Calu3 (cell line): ENCODE measurements at places on chromosomes 6 and 20. TPM values are rescaled to one million over a fixed set of nuclear protein-coding genes. Genes with fewer than 3 reads are reported as not detected.

GNAS-AS1 gene
- total RNA-seq, result 0.59 TPM in 1 of 2 replicates, not detected in the other

MYLK2 gene
- total RNA-seq, result 1.3 and 1.5 TPM in 2 replicates

MUC22 gene
- total RNA-seq, result not detected in 2 replicates

RAMACL gene
- total RNA-seq, result 1.3 and 2.2 TPM in 2 replicates

- DNase-seq, result peak; percentile 71
- H3K4me3 ChIP-seq, result peak overlapping the region; percentile 87
- H3K27me3 ChIP-seq, result no peaks in the 10 kb centered on the region
- H3K36me3 ChIP-seq, result peaks cover 27% of the 10 kb centered on the region
- H3K4me1 ChIP-seq, result peaks cover 28% of the 10 kb centered on the region
- peak overlapping the region; percentile 95 for H3K27ac ChIP-seq
These were observed 29.3 kb upstream of the TRIM27 start for GRCh38 chr6:28953039-28953584.

- DNase-seq, result no peak
- no peaks in the 10 kb centered on the region for H3K27me3 ChIP-seq
- H3K4me3 ChIP-seq, result no peak overlapping the region
These were observed 20.1 kb downstream of the NSFL1C start for GRCh38 chr20:1446536-1446935.

- no peaks in the 10 kb centered on the region for H3K36me3 ChIP-seq
- H3K27me3 ChIP-seq, result no peaks in the 10 kb centered on the region
- H3K4me1 ChIP-seq, result no peaks in the 10 kb centered on the region
- DNase-seq, result peak; percentile 12
- H3K27ac ChIP-seq, result no peak overlapping the region
- no peak overlapping the region for H3K4me3 ChIP-seq
These were observed 147.5 kb downstream of the FLRT3 start for GRCh38 chr20:14189794-14190402.

- no peak for DNase-seq
- H3K27ac ChIP-seq, result no peak overlapping the region
- H3K27me3 ChIP-seq, result no peaks in the 10 kb centered on the region
- H3K36me3 ChIP-seq, result no peaks in the 10 kb centered on the region
- H3K4me3 ChIP-seq, result no peak overlapping the region
These were observed 547.2 kb downstream of the CD83 start for GRCh38 chr6:14664621-14665315.

DNA sequence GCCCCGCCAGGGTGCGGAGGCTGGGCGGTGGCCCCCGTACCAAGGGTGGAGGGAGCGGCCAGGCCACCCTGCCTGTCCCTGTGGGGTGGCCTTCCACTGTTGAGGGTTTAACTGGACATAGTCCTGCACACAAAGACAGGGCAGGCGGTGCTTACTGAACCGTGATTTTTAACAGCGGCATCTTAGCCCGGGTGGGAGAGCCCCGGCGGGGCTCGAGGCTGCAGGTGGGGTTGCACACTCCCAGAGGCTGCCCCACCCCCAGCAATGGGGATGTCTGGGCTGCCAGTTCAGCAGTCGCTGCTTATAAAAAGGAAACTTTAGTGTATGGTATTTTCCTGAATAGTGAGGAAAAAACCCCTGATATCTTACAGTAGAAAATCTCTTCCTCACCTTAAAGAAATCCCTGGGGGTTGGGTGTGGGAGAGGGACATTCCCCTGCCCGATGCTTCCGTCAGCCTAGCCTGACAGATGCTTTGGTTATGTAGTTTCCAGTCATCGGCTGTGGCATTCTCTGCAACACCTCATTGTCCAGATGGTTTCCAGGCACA, 79.4 kb downstream of the IRF4 start:
- peaks cover 10% of the 10 kb centered on the region for H3K36me3 ChIP-seq
- no peaks in the 10 kb centered on the region for H3K4me1 ChIP-seq
- no peak overlapping the region for H3K27ac ChIP-seq
- H3K4me3 ChIP-seq, result no peak overlapping the region

DNA sequence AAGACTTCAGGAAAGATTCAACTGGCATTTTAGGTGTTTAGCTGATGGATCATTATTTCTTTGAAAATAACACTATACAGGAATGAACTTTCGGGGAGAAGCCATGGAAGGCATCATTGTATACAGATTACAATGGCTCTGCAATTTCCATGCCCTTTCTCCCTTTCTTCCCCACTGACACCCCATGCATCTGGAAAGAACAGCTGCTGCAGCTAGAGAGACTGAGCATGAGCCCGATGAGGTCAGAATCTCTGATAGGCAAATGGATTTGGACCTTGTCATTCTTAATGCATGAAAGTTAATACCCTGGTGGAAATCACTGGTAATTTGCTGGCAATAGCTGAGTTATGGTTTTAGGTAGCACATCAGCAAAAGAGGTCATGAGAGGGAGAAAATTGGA, 54.8 kb downstream of the BTBD3 start:
- H3K4me3 ChIP-seq, result no peak overlapping the region
- no peaks in the 10 kb centered on the region for H3K36me3 ChIP-seq
- no peak for DNase-seq

GRCh38 chr20:25064561-25065071, 6.7 kb upstream of the ACSS1 start:
- peaks cover 30% of the 10 kb centered on the region for H3K27me3 ChIP-seq
- H3K4me3 ChIP-seq, result no peak overlapping the region
- H3K36me3 ChIP-seq, result peaks cover 5% of the 10 kb centered on the region
- H3K27ac ChIP-seq, result no peak overlapping the region

GRCh38 chr6:110944681-110945151, 13.8 kb upstream of the GTF3C6 start:
- H3K36me3 ChIP-seq, result no peaks in the 10 kb centered on the region
- no peak overlapping the region for H3K4me3 ChIP-seq
- H3K27ac ChIP-seq, result no peak overlapping the region
- DNase-seq, result peak; percentile 11

DNA sequence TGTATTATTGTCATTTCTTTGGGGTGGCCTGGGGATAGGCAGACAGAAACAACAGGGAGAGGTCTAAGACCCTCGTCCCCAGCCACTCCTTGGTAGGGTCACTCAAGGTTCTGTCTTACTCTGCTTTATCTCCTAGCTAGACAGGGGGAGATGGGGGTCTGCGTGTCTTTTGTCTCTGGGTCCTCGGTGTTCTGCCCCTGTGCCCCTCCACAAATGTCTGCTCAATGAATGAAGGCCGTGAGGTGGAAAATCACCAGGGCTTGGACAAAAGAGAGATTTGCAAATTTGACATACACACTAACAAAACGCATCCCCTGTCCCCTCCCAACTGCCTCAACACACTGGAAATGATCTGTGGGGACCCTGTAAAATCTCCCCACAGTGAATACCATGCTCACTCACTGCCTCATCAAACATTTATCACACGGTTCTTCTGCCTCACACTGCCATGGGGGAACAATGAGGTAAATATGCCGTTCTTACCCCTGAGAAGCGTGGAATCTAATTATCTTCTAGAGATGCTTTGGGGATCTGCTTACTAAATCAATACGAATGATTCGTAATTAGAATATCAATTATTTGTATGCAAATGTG, 13.2 kb upstream of the VAPB start:
- no peak overlapping the region for H3K27ac ChIP-seq
- no peaks in the 10 kb centered on the region for H3K4me1 ChIP-seq
- H3K4me3 ChIP-seq, result no peak overlapping the region
- no peak for DNase-seq
- no peaks in the 10 kb centered on the region for H3K36me3 ChIP-seq

- DNase-seq, result no peak
- peak overlapping the region; percentile 75 for H3K27ac ChIP-seq
- H3K27me3 ChIP-seq, result no peaks in the 10 kb centered on the region
- peaks cover 26% of the 10 kb centered on the region for H3K4me1 ChIP-seq
These were observed 73.4 kb upstream of the SIM1 start for GRCh38 chr6:100538086-100538485.

DNA sequence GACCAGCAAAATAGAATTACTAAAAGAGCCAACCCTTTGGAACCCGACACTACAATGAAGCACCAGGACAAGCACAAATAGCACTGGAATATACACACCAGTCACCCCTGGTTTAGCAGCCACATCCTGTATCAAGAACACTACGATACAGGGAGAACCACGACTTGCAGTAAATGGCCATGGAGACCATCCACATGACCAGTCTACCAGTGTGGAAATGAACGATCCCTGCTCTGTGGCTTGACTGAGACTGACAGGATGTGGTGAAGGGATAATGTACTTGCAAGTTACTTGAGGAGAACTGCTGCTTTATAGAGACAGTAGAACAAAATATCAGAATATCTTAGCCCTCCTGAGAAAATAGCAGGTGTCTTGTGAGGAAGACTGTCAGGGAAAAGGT, 169.6 kb downstream of the COL9A1 start:
- DNase-seq, result no peak
- peaks cover 22% of the 10 kb centered on the region for H3K27me3 ChIP-seq
- H3K36me3 ChIP-seq, result no peaks in the 10 kb centered on the region
- no peaks in the 10 kb centered on the region for H3K4me1 ChIP-seq
- no peak overlapping the region for H3K4me3 ChIP-seq

DNA sequence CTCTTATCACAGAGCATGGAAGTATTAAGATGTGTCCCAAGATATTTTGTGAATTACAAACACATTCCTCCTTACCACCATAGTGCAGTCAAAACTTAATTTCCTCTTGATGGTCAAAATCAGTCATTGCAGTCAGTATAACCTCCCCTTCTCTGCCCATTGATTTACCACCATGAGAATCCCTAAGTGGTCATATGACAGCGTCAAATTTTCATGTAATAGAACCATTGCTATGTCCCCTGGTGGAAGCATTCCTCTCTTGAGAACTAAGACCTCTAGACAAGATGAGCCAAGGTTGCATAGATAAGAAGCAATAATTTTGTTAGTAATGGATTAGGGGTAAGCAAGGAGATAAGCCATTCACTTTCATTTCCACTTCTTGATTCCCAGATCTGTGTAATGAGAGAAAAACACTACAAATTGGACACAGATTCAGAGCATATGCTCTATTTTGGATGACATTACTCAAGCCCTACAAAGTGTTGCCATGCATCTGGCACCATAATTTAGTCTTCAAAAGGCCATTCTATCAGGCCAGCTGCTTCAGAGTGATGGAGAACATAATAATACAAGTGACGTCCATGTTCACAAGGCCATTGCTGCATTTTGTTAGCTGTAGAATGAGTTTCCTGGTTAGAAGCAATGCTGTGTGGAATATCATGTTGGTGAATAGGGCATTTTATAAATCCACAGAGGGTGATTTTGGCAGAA, 49.6 kb upstream of the PDE7B start:
- H3K36me3 ChIP-seq, result no peaks in the 10 kb centered on the region
- H3K4me3 ChIP-seq, result no peak overlapping the region
- H3K27ac ChIP-seq, result no peak overlapping the region
- DNase-seq, result no peak
- no peaks in the 10 kb centered on the region for H3K27me3 ChIP-seq

DNA sequence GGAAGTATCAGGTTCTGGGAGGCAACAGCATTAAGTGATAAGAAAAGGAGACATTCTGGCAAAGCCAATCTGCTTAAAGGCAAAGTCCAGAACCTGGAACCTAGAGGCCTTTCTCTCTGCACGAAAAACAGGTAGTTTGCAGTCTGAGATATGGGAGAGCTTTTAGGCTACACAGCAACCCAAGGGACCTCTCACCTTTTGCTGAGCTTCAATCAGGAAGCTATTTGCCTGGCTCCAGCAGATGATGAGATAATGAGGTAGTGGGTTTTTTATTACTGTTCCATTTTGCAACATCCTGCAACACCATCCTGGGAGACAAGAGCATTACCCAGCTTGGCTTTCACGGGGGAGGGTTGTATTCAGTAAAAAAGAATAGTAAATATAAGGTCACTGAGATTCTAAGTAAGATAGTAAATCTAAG, 143.1 kb downstream of the ADGRG6 start:
- H3K4me3 ChIP-seq, result no peak overlapping the region
- no peaks in the 10 kb centered on the region for H3K4me1 ChIP-seq
- H3K27ac ChIP-seq, result no peak overlapping the region
- H3K36me3 ChIP-seq, result peaks cover 11% of the 10 kb centered on the region
- no peaks in the 10 kb centered on the region for H3K27me3 ChIP-seq

DNA sequence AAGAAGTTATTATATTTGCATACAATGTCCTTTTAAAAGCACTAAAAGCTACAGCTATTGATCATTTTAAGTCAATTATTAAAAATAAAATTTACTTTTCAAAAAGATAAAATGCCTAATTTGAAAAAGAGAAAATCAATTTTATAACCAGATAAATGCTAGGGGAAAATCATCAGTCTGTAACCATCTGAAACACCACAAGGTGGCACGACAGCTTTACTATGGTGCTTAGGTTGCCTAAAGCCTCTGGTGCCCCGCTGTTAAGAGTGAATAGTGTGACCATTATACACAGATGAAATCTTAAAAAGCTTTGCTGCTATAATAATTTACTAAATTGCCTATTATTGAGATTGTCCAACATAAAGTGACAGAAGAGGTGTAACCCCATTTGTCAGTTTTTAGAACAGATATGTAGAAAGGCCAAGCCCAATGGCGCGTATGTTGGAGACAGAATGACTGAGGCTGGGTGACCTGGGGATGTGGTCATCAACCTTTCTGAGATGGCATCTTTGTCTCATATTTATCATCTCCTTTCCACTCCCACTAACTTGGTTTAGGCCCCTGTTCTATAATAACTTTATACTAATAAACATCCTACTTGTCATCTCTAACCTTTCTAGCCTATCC, 100.8 kb downstream of the MOXD1 start:
- H3K27me3 ChIP-seq, result no peaks in the 10 kb centered on the region
- no peak overlapping the region for H3K27ac ChIP-seq
- DNase-seq, result peak; percentile 58
- H3K36me3 ChIP-seq, result no peaks in the 10 kb centered on the region
- no peaks in the 10 kb centered on the region for H3K4me1 ChIP-seq

DNA sequence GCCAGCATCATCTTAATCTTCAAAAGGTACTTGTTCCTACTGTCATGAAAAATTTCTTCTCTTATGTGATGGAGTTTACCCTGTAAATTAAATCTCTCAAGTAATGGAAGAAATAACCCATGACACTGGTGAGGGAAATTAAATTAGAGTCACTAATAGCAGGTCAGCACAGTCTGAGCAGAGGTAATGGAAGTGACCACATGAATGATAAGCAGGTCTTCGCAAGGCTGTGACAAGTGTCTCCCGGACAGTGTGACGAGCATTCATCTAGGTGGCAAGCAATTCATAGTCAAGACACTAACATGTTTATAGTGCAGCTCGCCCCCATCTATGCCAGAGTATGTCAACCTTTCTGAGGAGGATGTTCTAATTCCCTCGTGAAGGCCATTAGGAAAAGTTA, 249.2 kb downstream of the FRK start:
- H3K36me3 ChIP-seq, result no peaks in the 10 kb centered on the region
- no peaks in the 10 kb centered on the region for H3K4me1 ChIP-seq
- no peak for DNase-seq

GRCh38 chr20:19510611-19511010, 247.4 kb upstream of the RIN2 start:
- no peaks in the 10 kb centered on the region for H3K27me3 ChIP-seq
- H3K4me3 ChIP-seq, result no peak overlapping the region
- no peaks in the 10 kb centered on the region for H3K36me3 ChIP-seq
- H3K4me1 ChIP-seq, result no peaks in the 10 kb centered on the region

DNA sequence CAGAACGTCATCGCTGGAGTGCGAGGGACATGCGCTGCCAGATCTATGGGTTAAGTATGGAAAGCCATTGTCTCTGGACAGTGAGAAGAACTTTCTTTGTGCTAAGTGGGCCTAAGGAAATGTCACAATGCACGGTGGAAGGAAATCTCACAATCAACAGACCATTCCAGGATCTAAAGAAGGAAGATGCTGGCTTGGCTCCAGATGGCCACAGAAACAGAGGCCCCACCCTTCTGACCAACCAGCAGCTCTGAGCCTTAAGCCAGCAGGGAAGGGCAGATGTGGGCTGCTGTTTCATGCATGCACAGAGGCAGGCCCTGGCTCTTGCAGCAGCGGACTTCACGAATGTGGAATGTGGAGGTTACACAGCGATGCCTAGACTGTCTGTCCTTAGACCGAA, 156.3 kb downstream of the SOBP start:
- DNase-seq, result no peak
- H3K36me3 ChIP-seq, result no peaks in the 10 kb centered on the region
- no peaks in the 10 kb centered on the region for H3K27me3 ChIP-seq
- H3K4me1 ChIP-seq, result no peaks in the 10 kb centered on the region
- H3K4me3 ChIP-seq, result no peak overlapping the region
- H3K27ac ChIP-seq, result no peak overlapping the region
